Foreskin keratinocyte (primary cell): ENCODE measurements at places on chromosomes 6 and 20. TPM values are rescaled to one million over a fixed set of nuclear protein-coding genes. Genes with fewer than 3 reads are reported as not detected.
A peak's percentile ranks its signal among the peaks of the same experiment; 100 is the strongest.

ADGRF4 gene
- total RNA-seq = 2.8 and 3.3 TPM in 2 replicates

- no peak for DNase-seq
Observed at GRCh38 chr6:110784610-110784979, 30.7 kb downstream of the CDK19 start.

- DNase-seq = no peak
Observed at GRCh38 chr20:18440403-18440802, 26.4 kb downstream of the DZANK1 start.

- no peak for DNase-seq
Observed at GRCh38 chr20:47606414-47606982, 104.8 kb downstream of the NCOA3 start.

GCNT2 gene
- total RNA-seq = 2.3 and 3.0 TPM in 2 replicates

LRRC73 gene
- total RNA-seq = 0.37 and 0.39 TPM in 2 replicates

TNNC2 gene
- not detected in 2 replicates for total RNA-seq

GRCh38 chr6:12250383-12250770, 39.8 kb upstream of the EDN1 start:
- DNase-seq = no peak

- no peak for DNase-seq
Observed at GRCh38 chr6:143090314-143091044, 29.8 kb downstream of the AIG1 start.

DNA sequence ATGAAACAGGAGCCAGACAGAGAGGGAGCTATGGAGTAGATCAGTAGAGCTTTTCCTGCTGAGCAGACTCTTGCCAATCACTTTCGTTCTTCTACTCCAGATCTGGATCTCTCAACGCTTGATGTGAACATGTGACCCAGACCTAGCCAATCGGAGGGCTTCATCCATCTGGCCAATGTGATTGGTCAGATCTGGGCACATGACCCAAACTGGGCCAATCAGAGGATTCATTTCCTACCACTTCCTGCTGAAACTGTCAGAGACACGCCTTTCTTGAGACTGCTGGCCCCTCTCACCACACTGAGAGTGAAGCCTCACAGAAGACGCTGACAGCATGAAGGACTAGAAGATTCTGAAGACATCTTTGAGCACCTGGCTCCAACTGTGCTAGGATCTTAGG, 44.2 kb upstream of the ZMYND8 start:
- DNase-seq = no peak

WFDC12 gene
- 0.18 and 0.61 TPM in 2 replicates for total RNA-seq

DNA sequence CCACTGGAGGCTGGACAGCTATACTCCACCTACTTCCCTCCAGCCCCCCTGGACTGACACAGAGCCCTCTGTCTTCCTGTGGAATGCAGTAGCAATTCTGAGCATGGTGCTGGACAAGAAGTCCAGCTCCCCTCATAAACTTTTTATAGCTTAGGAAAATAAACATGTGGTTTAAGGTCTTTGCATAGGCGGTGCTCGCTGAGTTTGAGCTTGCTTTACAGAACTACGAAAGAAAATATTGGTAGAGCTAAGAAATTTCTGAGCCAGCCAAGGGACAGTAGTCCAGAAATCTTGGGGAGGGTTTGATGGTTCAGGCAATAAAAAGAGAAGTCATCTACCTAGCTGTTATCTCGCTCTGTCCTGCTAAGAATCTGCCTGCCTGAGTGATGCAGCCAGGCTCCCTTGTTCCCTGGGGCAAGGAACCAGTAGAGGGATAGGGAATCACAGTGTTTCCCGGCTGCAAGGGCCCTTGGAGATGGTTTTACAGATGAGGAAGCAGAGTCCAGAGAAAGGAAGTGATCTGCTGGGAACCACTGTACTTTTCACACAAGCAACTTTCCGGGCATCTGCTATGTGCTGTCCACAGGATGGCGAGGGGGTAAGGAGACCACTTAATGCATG, 343.4 kb downstream of the CDC5L start:
- DNase-seq = no peak

DNA sequence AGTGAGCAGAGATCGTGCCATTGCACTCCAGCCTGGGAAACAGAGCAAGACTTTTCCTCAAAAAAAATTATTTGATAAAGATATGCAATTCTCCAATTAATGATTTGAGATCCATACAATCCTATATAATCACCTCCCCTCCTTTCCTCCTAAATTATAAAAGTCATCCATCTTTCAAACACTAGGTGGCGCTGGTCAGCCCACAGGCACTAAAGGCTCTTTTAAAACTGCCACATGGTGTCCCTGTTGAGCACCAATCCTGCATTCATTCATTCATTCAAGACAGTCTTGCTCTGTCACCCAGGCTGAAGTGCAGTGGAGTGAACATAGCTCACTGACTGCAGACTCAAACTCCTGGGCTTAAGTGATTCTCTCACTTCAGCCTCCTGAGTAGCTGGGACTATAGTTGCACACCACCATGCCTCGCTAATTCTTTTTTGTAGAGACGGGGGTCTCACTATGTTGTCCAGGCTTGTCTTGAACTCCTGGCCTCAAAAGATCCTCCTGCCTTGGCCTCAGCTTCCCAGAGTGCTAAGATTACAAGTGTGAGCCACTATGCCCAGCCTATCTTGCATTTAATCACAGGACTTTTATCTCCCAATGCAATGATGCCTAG, 58.7 kb upstream of the SLC2A12 start:
- DNase-seq = peak; percentile 27

DNA sequence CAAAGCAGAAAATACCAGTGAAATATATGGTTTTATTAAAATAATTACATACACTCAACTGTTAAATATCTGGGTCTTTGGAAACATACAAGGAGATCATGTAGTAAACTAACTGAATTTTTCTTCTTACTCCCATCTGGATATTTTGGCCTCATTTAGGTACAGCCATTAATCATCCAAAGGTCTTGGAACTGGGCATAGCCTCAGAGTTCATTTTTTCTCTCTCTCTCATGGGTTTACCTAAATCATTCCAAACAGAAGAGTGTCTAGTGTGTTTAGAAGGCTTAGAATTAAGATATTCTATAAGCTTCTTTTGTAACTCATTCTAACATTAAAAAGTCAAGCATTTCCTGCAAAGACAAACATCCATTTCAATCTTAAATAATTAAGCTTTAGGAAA, 79.4 kb downstream of the HMGCLL1 start:
- no peak for DNase-seq

MYLIP gene
- total RNA-seq = 3.7 and 4.2 TPM in 2 replicates

- DNase-seq = no peak
Observed at GRCh38 chr6:38524436-38525145, 115.1 kb downstream of the BTBD9 start.

- DNase-seq = no peak
Observed at GRCh38 chr6:153816366-153816765, 222.7 kb upstream of the OPRM1 start.

DNA sequence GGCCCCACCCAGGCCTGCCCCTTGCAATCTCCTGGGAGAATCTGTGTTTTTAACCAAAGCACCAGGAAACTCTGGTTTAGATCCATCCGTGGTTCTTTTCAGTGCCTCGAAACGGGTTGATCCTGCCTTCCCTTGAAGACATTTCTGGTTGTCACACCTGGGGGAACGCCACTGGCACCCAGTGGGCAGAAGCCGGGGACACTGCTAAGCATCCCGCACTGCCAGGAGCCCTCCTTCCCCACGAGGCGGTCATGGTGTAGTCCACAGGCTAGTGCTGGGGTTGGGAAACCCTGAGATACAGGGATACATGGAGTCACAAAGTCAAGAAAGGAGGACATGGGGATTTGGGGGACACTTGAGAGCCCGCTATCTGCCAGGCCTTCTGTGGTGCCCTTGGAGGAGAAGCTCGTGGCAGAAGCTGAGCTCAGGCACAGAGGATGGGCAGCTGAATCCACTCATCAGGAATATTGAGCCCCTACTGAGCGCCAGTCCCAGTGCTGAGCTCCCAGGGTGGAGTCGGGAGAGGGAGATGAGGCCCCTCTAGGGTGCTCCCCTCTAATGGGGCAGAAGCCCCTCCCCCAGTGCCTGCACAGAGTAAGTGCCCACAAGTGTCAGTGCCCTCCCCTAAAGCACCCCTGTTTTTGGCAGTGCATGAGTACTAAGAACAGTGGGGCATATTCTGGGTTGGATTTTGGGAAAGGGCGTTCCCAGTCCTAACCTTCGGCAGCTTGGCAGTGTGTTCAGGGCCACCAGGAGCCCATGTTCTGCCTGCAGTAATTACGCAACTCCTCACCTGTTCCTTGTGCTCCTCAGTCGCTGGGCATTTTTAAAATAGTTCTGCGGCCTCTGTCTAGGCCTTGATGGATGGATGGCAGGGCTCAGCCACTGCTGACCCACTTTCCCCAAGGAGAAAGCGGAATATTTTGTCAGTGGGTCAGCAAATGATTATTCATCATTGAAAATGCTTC, 25.6 kb upstream of the PHACTR3 start:
- no peak for DNase-seq

PSMF1 gene
- 75.0 and 85.7 TPM in 2 replicates for total RNA-seq

ATXN1 gene
- 7.2 and 11.9 TPM in 2 replicates for total RNA-seq

DNA sequence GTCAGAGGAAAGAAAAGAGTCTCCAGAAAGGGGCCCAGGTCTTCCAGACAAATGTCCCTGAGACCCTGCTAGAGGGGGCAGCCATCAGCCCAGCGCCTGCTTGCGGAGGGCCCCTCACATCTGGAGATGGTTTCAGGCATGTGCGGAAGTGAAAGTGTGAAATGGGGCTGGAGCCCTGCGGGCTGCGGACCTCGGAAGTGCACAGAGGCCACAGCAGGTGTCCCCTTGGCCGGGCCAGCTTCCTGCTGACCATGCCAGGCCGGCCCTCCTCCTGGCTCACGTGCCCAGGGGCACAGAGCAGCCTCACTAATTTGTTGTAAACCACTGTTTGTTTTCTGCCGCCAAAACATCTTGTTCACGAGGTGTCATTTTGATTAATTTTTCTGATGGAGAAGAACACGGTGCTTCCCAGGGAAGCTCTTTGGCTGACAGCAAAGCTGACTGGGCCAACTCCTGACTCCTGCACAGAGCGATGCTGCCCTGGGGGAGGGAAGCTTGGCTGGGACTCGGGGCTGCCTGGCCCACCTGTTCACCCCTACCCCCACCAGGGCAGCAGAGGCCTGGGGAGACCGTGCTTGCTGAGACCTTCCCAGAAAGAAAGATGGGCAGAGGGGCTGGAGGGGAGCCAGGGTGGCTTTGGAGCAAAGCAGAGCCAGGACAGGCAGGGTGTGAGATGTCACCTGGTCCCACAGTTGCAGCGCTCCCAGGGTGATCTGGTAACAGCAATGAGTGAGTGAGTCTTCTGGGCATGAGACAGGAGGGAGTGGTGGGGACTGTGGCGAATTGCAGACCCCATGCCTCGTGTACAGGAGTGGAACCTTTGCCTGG, 54.2 kb downstream of the BCAS4 start:
- DNase-seq = no peak

LZTS3 gene
- 3.1 and 3.3 TPM in 2 replicates for total RNA-seq

PEDS1 gene
- 58.2 and 67.4 TPM in 2 replicates for total RNA-seq

- peak; percentile 56 for DNase-seq
Observed at GRCh38 chr6:147063469-147064031, 140.7 kb upstream of the STXBP5 start.

KCNK5 gene
- 0.04 TPM in 1 of 2 replicates, not detected in the other for total RNA-seq

GRCh38 chr20:33811776-33812151, 616 bp downstream of the CHMP4B start:
- no peak for DNase-seq

DNA sequence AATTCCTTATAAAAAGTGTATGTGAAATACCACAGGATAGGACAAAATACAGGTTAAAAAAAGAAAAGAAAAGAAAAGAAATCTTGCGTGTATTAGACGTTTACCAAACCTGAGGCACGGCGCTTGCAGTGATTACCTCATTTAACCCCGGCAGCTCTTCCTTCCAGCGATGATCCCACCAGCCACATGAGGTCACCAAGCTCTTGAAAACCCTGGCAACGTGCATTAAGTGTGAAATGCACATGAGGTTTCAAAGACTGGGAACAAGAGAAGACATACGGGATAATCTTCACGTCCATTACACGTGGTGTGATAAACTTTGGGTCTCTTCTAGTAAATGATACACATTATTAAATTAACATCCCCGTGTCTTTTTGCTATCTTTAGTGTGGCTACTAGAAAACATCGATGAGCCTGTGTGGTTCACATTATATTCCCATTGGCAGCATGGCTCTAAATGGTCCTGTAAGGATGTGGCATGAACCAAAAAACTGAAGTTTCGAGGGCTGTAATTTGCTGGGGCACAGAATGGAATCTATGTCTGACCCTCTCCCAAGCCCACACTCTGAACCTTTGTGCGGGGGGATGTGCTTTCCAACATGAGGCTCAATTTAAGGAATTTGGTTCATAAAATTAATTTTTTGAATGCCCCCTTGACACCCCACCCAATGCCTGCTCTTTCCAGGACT, 59.2 kb upstream of the THBS2 start:
- DNase-seq = no peak

DNA sequence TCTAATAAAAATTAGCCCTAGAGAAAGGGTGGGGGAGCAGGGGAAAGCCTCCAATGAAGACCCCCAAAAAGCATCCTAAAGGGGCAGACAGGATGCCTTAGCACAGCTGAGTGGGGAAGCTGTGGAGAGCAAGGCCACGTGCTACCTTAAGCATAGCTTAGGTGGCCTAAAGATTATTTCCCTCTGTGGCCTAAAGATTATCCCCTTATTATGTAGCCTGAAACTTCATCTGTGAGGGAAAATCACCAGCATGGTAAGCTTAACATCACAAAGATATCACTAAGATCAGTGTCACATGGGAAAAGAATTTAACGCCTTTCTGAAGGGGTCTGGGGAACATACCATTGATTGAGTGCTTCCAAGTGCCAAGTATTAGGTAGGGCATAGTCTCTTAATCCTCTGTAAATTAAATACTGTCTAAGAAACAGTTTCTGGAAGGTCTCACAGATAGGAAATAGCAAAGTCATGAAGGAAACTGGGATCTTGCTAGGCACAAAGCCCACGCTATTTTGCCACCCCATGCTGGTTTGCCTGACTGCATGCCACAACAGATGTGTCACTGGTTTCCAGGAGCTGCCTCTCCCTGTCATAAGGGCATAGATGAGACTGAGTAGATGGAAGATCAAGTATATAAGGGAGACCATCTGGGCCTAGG, 170.0 kb downstream of the HACE1 start:
- no peak for DNase-seq

GRCh38 chr6:5563086-5563485, 301.8 kb downstream of the FARS2 start:
- no peak for DNase-seq

- DNase-seq = no peak
Observed at GRCh38 chr6:126118058-126118755, 131.9 kb downstream of the TRMT11 start.

DNA sequence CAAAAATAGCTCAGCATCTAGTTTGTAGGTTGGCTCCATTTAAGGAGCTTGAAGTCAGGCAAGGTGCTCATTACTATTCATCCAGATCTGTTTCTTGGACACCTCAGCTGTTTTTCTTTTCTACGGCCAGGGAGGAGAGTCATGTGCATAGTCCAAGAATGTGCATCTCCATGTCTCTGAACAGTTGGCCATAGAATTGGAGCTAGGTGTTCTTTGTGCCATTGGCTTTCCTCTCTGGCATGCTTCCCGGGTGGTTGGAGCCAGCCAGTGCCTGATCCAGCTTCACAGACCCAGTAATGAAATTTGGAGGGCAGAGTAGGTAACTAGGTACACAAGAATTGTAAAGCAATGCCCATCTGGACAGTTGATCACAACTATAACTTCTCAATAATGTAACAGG, 21.6 kb downstream of the EYA4 start:
- DNase-seq = no peak

CFAP61 gene
- total RNA-seq = not detected in 2 replicates

GRCh38 chr6:31070711-31071197, 41.6 kb downstream of the C6orf15 start:
- peak; percentile 73 for DNase-seq
